ENCODE measurements at places on chromosomes 3 and 15.

- DNase-seq: no peak
Measured at GRCh38 chr3:186414735-186415419, 52.8 kb upstream of the DGKG start.

DNA sequence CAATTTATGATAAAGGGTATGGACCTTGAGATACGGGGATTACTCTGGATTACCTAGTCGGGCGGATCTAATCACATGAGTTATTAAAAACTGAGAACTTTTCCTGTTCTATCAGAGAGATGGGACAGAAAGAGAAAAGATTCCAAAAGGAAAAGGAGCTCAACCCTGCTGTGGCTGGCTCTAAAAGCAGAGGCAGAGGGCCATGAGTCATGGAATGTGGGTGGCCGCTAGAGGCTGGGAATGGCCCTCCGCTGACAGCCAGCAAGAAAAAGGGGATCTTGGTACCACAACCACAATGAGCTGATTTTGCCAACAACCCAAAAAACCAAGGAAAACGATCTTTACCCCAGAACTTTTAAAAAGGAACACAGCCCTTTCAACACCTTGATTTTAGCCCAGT lies 210.0 kb downstream of the MAGI1 start:
- no peak for DNase-seq

GRCh38 chr15:98131924-98132323 lies 171.4 kb downstream of the ARRDC4 start:
- DNase-seq: no peak

- no peak for DNase-seq
Measured at GRCh38 chr3:167895684-167896083, 160.2 kb downstream of the SERPINI1 start.

DNA sequence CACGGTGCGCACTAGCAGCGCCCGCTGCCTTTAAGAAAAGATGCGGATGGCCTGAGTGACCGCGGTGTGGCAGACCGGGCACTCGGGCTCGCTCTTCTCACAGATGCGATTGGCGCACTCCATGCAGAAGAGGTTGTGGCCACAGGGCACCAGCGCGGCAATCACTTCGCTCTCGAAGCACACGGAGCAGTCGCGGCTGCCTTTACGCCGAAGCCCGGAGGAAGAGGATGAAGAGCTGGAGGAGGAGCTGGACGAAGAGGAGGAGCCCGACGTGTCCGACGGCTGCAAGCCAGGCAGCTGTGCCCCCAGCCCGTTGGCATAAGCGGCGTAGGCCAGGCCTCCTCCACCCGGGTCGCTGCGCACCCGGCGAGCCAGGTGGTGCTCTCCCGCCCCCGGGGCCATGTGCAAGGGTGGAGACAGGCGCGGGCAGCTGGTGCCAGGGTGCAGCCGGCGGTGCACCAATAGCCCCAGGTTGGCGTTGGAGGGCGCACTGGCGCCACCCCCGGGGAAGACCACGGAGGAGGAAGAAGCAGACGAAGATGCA lies 2.6 kb downstream of the MEX3B start:
- no peak for DNase-seq

DNA sequence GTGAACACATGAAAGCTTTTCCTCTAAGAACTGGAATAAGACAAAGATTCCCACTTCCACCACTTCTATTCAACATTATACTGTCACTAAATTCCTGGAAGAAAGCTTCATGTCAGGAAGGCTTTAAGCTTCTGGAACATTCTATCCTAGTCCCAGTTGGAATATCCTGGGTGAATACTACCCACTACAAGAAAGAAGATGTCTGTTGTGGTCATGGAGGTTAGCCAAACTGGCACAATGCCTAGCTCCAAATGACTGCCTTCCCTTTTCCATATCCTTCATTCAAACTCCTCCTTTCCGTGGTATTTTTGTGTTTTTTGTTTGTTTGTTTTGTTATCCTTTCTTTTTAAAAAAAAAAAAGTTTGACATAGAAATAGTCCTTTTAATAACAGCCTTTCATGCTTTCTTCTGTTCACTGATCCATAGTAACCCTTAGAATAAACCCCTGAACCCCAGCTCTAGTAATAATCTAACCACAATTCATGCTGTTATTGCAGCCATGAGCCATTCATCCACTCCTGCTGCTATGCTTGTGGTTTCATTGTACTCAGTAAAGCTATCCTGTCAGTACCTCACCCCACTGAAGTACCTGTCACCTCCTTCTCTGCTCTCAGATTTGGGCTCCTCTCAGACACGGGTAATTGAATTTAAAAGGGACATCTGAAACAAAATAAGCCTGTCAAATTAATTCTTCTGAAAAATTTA lies 447.5 kb downstream of the IGSF11 start:
- no peak for DNase-seq

DNA sequence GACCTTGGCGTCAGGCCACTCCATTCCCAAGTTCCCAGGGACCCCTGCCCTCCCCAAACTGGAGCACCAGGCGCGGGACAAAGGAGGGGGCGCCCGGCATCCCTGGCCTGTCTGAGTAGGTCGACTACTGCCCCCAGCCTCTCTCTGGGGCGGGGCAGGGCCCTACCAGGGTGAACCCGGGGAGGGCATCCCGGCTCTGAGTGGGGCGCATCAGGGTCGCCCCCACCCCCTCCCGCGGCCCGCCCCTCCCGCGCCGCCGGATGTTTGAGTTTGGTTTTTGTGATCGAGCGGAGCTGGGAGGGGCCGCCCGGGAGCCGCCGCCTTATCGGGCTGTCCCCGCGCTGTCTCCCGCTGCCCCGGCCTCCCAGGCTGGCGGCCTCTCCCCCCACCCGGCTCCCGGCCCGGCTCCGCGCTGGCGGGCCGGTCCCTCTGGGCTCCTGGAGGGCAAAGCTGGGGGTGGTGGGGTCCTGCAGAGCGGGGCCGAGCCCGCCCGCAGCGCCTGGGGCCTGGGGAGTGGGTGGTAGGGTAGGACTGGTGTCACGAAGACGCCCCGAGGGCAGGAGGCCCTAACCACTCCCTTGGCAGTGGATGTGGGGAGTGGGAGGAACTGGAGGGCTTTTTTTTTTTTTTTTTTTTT lies 47.2 kb upstream of the SMAD6 start:
- DNase-seq: peak; percentile 11

GRCh38 chr3:12687948-12688347 lies 24.0 kb upstream of the RAF1 start:
- no peak for DNase-seq

DNA sequence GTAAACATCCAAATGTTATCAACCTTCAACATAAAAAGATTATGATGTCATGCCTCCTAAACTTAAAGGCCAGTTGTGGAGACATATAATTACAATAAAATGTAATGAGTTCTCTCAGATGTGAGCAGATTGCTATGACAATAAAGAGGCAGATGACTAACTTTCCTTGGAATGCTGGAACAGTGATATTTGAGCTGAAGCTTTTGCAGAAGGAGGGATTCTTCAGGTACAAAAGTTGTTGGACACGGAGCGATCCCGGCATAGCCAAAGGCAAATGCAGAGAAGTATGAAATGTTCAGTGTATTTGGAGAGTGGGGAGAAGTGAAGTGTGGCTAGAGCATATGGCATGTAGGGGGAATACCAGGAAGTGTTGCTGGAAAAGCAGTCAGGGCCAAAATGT lies 520.1 kb downstream of the FGF12 start:
- DNase-seq: no peak

Data from CD4-positive, alpha-beta T cell treated with Interleukin-10 for 1 hour (primary cell).